Motor neuron (in vitro differentiated cells): ENCODE measurements at places on chromosomes 7 and 10. TPM values are rescaled to one million over a fixed set of nuclear protein-coding genes. Genes with fewer than 3 reads are reported as not detected.

- ATAC-seq = no peak
These were observed 2.4 kb downstream of the BAMBI start for GRCh38 chr10:28679581-28680357.

GRCh38 chr7:153496257-153496656 lies 555.9 kb upstream of the DPP6 start:
- ATAC-seq = no peak

GRCh38 chr7:151447312-151447711 lies 7.4 kb upstream of the CRYGN start:
- ATAC-seq = no peak

GRCh38 chr7:151456782-151457181 lies 16.8 kb upstream of the CRYGN start:
- ATAC-seq = no peak

DNA sequence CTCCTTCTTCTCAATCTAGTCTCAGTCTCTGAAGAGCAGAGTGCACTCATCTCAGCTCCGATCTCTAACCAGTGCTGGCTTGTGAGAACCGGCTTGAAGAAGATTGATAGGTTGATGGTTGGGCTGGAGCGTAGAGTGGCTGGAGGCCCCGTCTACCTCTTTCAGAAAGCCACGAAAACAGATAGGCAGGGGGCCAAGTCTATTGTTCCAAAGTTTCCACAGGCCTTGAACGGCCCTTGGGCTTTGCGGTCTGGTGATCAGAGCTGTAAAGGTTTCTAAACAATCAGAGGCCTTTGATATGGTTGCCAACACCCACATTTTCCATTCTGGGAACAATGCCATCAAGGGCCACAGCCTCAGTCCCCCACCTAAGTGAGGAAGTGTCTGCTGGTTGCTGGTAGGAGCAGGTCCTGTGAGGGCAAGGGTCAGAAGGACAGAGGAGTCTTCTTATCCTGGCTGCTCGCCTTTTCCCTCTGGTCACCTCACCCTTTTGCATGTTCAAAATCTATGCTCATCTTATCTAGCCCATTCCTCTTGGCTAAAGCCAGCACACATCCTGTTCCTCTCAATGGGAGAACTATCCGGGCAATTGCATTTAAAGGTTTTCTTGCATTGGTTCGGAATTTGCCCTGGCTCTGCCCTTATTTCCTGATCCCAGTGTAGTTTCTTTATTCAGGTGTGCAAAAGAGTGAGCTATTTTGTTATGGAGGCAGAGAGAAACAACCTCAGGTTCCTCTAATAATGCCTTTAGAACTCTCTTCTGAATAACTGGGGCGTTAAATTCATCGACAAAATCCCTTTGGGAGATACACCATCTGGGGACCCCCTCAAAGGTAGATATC lies 70.3 kb upstream of the KMT2E start:
- no peak for ATAC-seq

DNA sequence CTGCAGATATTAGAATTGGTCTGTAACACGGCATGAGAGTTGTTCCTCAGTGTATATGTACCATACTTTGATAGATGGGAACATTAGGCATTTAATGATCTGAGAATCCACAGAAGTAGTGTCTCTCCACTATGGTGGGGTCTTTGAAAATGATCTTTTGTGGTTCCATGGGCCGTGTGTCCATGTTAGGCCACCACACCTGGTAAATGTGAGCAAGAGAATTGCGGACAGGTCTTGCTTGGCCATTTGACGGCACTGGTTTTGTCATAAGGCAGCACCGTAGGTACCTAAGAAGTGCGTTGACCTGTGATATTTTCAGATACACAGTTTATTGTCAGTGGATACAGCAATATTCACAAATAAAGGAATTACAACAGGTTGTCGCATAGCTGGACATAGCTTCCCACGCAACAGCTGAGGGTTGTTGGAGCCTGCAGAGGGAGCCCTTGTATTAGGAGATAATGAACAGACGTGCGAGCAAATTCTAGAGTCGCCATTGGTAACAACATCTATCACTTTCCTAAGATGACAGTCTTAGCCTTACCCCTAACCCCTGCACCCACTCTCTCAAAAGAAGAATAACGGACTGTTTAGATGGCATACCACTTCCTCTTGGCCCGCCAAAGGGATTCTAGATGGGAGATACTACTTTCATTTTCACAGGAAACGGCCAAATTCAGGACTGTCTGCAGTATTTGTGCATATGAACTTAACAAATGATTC lies 111.4 kb downstream of the COL28A1 start:
- peak; percentile 96 for ATAC-seq

- no peak for ATAC-seq
These were observed 208.1 kb downstream of the KIAA1217 start for GRCh38 chr10:24417053-24417452.

DNA sequence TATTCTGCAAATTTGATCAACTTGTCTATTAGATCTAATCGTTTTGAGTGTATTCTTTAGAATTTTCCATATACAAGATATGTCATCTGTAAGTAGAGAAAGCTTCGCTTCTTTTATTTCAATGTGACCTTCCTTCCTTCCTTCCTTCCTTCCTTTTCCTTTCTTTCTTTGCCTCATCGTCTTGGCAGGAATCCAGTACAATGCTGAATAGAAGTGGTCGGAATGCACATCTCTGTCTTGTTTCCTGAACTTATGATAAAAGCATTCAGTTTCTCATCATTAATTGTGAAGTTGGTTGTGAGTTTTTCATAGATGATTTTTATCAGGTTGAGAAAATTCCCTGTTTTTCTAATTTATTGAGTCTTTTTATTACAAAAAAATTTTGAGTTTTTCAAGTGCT lies 300.7 kb upstream of the ZNF32 start:
- ATAC-seq = no peak

DNA sequence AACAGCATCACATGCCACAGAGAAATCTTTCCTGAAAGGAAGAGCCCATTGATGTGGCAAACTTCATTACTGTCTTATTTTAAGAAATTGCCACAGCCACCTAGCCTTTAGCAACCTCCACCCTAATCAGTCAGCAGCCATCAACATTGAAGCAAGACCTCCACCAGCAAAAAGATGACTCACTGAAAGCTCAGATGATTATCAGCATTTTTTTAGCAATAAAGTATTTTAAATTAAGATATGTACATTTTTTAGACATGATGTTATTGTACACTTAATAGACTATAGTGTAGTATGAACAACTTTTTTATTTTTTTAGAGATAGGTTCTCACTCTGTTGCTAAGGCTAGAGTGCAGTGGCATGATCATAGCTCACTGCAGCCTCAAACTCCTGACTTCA lies 14.8 kb downstream of the STEAP1B start:
- ATAC-seq = no peak

DNA sequence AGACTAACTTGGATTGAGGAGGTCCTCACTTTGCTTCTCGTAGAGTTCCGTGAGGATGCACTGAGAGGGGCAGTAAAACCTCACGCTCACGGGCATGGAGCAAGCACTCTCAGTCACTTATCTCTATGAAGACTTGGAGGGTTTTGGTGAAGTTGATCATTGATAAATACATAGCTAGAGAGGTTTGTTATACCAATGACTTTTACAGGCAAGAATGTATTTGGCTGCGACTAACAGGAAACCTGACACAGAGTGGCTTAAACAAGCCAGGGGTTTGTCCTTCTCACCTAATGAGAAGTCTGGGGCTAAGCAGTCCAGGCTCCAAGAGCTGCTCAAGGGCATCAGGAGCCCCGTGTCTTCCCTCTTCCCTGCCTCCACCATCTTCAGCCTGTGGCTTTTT lies 6.1 kb downstream of the BICC1 start:
- no peak for ATAC-seq

DNA sequence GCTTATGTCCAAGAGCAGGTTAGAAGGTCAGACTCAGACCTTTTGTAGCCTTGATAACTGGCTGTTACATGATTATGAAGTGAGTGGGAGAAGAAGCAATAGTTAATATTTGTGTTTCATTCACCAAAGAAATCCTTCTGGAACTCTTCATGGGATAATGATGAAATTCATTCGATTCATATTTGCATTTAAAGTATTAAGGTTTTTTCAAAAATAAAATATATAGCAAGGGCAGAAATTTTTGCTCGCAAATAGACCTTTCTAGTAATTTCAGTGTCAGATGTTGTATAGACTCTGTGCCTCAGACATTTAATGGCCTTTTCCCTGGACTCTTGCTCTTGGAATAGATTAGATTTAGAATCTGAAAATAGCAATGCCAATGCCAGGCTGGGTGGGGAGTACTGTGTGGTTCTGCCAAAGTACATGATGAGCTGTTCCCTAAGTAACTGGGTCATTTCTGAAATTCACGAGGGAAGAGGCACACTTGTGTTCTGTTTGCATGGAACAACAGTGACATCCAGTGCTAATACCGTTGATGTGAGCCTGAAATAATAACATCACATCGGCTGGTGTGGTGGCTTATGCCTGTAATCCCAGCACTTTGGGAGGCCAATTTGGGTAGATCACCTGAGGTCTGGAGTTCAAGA lies 119.2 kb downstream of the MBL2 start:
- ATAC-seq = no peak

DNA sequence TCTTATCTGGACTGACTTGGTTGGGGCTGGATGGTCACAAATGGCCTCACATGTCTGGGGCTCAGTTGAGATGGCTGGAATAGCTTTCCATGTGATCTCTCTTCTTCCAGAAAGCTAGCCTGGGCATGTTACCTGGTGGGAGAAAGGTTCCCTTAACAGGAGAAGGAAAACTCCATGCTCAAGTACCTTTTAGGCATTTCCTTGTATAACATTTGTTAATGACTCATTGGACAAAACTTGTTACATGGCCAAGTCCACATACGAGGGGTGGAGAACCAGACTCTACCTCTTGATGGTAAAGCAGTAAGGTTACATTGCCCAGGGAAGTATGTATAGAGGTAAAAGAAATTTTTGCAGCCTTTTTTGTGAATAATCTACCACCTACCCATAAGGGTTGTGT lies 826.4 kb downstream of the LRMDA start:
- ATAC-seq = no peak

GRCh38 chr10:79079490-79080355 lies 11.0 kb downstream of the ZMIZ1 start:
- peak; percentile 80 for ATAC-seq

- ATAC-seq = peak; percentile 98
These were observed 127.9 kb downstream of the NRF1 start for GRCh38 chr7:129739427-129739826.

TLX1 gene
- total RNA-seq = 0.45 TPM in 1 of 2 replicates, not detected in the other

POMZP3 gene
- total RNA-seq = 10.4 and 12.4 TPM in 2 replicates

GBX1 gene
- 0.19 and 0.22 TPM in 2 replicates for total RNA-seq

AMZ1 gene
- 0.86 and 1.1 TPM in 2 replicates for total RNA-seq

NODAL gene
- 1.1 and 2.0 TPM in 2 replicates for total RNA-seq

EXOSC1 gene
- 74.2 and 76.2 TPM in 2 replicates for total RNA-seq
